ENCODE measurements at places on chromosomes 7 and 10. TPM values are rescaled to one million over a fixed set of nuclear protein-coding genes. Genes with fewer than 3 reads are reported as not detected.

ZNF804B gene
- not detected for total RNA-seq

MKX gene
- total RNA-seq = 1.7 TPM

DNA sequence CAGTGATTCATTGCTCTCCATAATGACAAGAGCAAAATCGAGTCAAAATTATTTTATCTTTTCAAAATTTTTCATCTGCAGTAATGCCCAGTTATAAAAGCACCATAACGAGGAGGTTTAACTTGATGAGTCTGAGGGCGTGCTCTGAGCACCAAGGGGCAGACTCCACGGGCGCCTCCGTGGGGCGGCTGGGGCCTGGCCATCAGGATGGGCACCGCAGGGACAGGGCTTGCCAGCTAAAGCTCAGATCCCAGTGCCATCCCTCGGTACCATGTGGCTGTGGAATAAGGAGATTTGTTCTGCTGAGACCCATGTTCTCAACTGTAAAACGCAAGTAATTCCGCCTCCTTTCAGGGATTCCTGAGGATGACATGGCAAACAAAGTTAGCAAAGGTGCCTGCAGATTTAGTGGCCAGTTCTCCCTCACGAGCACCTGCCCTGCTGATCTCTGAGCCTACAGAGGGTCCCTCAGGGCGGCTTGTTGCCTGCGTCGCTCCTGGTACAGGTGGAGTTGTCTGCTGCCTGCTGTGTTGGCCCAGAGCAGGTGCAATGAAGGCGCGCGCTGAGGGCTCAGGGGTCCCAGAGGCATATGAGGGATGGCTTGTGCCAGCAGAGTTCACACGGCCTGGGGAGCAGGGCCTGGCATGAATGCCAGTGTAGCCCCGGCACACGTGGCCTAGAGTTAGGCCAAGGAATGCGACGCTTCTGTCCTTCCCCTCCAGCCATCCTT lies 584.4 kb downstream of the TCERG1L start:
- DNase-seq = no peak

- DNase-seq = no peak
These were observed 101.7 kb downstream of the MGMT start for GRCh38 chr10:129568583-129569344.

ASZ1 gene
- total RNA-seq = not detected

DNA sequence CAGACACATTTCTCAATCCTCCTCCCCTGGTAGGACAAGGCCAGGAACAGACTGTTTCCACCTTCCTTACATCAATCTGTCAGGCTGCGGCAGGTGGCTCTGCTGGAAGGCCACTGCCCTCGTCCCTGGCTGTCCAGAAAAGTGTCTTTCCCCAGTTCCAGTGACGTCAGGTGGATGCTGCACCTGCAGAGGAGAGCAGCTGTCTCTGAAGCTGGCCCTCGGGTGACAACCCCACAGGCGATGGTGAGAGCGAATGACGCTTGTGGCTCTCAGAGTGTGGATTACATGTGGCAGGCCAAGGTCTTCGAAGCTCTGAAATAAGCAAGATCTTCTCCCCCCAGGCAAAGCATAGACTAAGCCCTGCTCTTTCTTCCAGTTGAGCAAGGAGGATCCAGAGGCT lies 146.9 kb upstream of the RET start:
- no peak for DNase-seq

DNA sequence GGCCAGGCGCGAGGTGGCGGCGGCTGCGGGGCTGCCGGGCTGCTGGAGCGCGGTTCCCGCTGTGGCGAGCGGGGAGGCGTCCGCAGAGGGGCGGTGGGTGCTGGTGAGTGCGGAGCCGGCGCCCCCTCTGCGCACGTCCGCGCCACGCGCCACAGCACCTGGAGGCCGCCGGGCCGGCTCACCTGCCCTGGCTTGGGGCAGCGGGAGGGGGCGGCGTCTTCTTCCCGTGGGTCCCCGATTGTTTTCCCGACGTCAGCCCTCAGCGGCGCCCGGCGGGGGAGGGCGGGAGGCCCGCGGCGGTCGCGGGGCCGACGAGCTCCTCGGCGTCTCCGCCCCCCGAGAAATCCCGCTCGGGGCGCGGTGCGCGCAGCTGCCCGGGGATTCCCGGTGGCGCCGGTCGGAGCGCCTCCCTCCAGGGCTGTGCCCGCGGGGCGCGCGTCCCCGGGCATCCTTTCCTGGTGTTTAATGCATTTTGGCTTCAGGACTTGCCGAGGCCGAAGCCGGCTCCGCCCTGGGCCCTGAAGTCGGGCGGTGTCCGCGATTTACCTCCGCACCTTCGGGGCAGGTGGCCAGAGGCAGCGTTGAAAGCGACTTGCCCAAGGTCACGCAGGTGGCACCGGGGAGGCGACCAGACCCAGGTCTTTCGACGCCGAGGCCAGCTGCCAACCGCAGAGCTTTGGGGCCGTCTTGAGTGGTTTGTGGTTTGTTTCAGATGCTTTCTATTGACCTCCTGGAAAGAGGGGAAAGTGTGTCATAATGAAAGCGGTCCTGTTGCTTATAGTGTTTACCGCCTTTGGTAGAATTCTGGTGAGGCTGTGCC lies 561 bp downstream of the PLEKHA1 start:
- peak; percentile 35 for DNase-seq

RAB11FIP2 gene
- 21.2 TPM for total RNA-seq

All from omental fat pad (tissue), 4 donors.